ENCODE measurements at places on chromosomes 13 and 19. TPM values are rescaled to one million over a fixed set of nuclear protein-coding genes. Genes with fewer than 3 reads are reported as not detected.

GRCh38 chr13:113649212-113649611 lies 8.8 kb downstream of the ATP4B start:
- no peak for DNase-seq

- no peak for DNase-seq
These were observed 30.3 kb upstream of the CYP2B6 start for GRCh38 chr19:40960780-40961179.

DNA sequence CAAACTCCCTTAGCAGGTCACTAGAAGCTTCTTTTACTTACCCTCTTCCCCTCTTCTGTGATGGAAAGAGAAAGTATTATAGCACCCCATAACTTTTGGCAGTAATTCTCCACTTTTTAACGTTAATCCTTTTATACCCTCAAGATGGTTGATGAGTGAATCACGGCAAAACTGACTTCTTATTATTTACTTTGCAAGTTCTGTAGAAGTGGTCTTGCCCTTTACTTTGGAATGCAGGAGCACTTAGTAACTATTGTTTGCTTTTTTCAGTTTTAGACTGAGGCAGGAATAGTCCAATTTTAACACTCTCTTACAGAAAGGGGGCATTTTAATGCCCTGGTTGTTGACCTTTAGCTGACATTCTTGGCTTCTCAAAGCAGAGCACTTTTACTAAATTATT lies 260.1 kb downstream of the LMO7 start:
- no peak for DNase-seq

GRCh38 chr19:47013041-47013517 lies 6.6 kb upstream of the NPAS1 start:
- peak; percentile 65 for DNase-seq

GRCh38 chr13:31116224-31116623 lies 45.5 kb downstream of the HSPH1 start:
- DNase-seq, result no peak

GRCh38 chr13:45269204-45269603 lies 68.4 kb upstream of the KCTD4 start:
- no peak for DNase-seq

DNA sequence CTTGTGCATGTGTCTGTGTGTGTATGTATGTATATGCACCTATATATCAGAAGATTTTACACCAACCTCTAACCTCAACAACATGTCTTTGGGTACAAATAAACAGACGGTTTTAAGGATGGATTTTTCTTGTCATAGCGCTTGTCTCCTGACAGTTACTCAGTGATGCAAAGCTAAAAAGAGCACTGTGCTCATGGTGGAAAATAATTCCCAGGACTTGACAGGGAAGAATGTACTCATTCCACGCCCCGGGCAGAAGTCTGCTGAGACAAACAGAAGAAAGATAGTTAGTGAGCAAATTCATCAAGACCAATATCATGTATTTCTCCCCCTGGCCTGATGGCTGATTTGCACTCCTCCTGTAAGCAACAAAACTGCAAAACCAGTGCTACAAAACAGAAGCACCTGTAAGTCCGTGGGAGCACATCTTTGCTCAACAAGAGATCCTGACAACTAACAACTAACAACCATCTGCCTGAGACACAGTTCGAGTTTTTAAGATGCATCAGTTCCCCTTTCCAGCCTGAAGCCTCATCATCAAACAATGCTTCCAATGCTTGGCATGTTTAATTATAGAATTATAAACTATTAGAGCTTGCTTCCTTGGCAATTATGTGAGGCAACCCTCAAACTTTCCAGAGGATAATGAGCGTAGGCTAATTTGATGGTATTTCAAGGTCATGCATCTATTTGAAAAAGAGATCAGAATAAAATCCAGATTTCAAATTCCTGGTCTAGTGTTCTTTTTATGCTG lies 812.7 kb upstream of the MIR17HG start:
- DNase-seq, result peak; percentile 82

GRCh38 chr19:4715529-4716221 lies 8.0 kb downstream of the DPP9 start:
- DNase-seq, result no peak

DNA sequence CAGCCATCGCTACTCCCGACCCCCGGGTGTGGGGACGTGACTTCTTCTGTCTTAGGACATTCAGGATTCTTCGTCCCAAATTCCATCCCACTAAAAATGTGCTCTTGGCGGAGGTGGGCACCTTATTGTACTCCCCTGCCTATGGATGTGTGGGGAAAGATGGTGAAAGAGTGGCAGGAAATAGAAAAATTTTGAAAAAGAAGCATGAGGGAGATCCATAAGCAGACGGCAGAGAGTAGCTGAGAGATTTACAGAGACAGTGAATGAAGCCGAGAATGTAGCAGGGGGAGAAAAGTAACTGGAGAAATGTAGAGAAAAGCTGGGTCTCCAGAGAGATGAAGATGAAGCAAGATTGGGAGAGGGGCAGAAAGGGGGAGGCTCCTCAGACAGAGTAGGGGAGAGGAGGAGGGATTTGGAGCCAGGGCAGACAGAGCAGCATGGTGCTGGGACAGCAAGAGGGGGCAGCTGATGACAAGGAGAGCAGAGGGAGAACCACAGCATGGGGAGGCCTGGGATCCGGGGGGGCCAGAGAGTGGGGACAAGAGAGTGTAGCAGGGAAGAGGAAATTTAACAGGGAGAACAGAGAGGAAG lies 843 bp downstream of the ZNF610 start:
- no peak for DNase-seq

DNA sequence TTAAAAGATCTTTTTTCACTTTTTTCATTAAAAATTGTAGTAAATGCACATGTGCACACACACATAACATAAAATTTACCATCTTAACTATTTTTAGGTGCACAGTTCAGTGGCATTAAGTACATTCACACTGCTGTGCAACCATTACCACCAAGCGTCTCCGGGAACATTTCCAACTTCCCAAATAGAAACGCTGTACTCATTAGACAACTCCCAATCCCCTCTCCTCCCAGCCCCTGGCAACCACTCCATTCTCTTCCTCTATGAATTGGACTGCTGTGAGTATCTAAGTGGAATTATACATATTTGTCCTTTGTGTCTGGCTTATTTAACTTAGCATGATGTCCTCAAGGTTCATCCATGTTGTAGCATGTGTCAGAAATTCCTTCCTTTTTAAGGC lies 11.6 kb downstream of the GJB2 start:
- DNase-seq, result no peak

DNA sequence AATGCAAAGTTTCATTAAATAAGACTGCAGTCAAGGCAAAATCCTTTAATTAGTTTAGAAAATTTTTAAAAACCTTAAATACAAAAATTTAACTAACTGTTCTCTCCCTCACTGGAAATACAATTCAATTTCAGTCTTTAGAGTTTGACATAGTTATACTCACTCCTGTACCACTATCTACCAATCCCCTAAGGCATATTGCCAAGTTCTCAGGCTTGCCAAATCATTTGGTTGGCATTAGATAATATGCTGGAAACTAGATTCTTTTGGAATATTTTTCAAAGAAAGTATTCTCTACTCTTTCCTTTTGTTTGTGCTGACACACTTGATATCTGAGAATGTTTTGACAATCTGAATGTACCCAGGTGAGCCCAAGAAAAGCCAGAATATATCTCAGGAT lies 77.2 kb downstream of the TSC22D1 start:
- DNase-seq, result no peak

- DNase-seq, result peak; percentile 47
These were observed 82.5 kb downstream of the AKAP11 start for GRCh38 chr13:42354241-42355091.

DNA sequence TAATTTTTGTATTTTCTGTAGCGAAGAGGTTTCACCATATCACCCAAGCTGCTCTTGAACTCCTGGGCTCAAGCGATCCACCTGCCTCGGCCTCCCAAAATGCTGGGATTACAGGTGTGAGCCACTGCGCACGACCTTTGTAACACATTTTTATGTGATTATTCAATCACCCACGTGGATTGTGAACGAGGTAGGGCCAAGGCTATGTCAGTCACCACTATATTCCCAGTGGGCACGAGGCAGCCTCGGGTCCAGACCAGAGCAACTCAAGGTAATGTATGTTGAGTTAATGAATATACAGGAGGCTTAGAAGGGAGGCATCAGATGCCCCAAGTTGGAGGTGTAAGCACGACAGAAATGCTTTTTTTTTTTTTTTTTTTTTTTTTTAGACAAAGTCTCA lies 8.9 kb downstream of the PTGIR start:
- no peak for DNase-seq

The PCDH20 gene
- total RNA-seq, result not detected

The NLRP9 gene
- not detected for total RNA-seq

The PRR12 gene
- total RNA-seq, result 24.3 TPM

The NEK5 gene
- not detected for total RNA-seq

The TNFAIP8L1 gene
- 7.3 TPM for total RNA-seq

The ERVV-1 gene
- not detected for total RNA-seq

The CPB2 gene
- not detected for total RNA-seq

The PGLYRP1 gene
- total RNA-seq, result not detected

All from HFFc6 (cell line).